ENCODE measurements at places on chromosomes 1 and 21.

DNA sequence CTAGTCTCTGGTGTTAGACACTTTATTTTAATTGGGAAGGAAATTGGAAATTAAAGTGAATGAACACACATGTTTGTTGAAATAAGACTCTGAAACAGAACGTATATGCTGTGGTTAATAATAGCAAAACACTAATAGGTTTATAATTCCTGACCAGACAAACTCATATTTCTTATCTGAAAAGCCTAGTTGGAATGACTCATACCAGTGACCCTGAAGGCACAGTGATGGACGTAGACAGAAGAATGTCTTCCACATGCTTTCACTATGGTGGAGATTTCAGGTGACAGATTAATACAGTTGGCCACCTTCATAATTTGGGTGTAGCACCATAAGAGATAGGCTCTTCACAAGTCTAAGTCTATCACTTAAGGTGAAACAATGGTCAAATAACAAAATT lies 83.0 kb upstream of the COL11A1 start:
- no peak for DNase-seq

- peak; percentile 16 for DNase-seq
Observed at GRCh38 chr1:15100121-15100879, 53.2 kb upstream of the TMEM51 start.

- no peak for DNase-seq
Observed at GRCh38 chr1:48236716-48237470, 14.4 kb downstream of the SLC5A9 start.

GRCh38 chr1:2049718-2050431 lies at the start of gene PRKCZ:
Gene PRKCZ, plus strand, starts transcription at chr1:2050411. Its CDS starts 220 bp downstream, at chr1:2050631.
- peak; percentile 94 for DNase-seq

GRCh38 chr1:240652961-240653409 lies 41.0 kb upstream of the GREM2 start:
- no peak for DNase-seq

DNA sequence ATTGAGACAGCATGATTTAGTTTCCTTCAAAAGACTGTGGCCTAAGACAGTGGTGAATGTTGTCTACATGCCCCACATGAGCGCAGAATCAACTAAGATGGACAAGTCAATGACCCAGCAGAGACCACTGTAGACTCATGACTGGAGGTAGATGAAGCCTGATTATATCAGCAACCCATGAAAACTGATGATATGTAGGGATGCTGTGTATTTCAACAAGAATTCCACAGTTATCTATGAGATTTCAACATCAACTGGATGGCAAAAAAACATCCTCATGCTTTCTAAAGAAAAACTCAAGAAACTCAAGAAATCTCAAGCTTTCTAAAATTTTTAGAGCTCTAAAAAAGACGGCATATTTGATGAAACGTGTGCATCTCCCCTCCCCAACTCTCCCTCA lies 413.9 kb upstream of the LYPLAL1 start:
- no peak for DNase-seq

DNA sequence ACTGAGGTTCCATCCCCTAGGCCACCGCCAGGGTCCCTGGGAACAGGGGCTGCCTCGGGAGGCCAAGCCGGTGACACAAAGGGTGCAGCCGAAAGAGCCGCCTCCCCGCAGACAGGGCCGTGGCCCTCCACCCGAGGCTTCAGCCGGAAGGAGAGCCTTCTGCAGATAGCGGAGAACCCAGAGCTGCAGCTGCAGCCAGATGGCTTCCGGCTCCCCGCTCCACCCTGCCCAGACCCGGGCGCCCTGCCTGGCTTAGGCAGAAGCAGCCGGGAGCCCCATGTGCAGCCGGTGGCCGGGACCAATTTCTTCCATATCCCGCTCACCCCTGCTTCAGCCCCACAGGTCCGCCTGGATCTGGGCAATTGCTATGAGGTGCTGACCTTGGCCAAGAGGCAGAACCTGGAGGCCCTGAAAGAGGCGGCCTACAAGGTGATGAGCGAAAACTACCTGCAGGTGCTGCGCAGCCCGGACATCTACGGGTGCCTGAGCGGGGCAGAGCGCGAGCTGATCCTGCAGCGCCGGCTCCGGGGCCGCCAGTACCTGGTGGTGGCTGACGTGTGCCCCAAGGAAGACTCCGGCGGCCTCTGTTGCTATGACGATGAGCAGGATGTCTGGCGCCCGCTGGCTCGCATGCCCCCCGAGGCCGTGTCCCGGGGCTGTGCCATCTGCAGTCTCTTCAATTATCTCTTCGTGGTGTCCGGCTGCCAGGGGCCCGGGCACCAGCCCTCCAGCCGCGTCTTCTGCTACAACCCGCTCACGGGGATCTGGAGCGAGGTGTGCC lies 1.4 kb downstream of the KLHDC7A start:
- DNase-seq = no peak

DNA sequence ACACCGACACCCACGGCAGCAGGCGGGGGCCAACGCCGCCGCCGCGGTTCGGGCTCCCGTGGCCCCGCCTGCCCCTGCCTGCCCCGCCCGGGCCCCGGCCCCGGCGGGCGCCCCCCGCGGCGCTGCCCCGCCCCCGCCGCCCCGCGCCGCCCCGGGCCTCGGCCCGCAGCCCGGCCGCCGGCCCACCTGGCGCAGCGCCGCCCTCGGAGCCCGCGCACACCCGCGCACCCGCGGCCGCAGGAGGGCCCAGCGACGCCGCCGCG lies at the start of gene WNT3A:
Gene WNT3A (plus strand): TSS at position 213 of the 263 bp plus-strand sequence. CDS start 131 bp downstream, outside the sequence.
- no peak for DNase-seq

DNA sequence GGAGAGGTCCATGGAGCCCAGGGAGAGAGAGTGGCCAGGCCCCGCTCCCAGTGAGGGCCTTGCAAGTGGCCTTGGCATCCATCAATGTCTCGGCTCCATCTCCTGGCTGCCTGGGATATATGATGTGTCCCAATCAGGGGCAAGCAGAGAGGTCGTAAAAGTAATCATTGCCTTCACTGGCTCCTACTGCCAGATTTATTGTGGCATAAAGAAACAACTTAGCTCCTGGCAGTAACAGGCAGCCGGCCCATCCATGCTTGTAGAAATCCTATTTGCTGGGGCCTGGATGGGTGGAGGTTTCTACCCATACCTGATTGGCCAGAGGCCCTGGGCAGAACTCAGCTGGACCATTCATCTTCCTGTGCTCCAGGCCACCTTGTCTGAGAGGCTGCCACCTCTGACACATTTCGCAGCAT lies 272.6 kb downstream of the MATN1 start:
- no peak for DNase-seq

DNA sequence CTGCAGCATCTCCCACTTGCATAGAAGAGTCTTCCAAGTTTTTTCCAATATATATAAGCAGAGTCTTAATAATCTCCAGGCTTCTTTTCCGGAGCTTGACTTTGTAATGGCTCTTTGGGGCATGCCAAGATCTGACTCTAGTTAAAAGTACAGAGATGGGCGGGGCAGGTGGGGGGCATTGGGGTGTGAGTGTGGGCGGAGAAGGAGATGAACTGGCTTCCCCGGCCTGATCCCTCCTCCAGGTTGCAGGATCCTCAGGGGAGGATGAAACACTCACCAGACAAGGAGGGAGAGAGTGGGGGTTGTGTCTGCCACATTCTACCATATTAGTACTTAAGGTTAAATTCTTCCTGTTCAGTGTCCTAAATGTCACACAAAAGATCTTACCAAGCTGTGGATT lies 23.0 kb downstream of the S100A10 start:
- DNase-seq = no peak

DNA sequence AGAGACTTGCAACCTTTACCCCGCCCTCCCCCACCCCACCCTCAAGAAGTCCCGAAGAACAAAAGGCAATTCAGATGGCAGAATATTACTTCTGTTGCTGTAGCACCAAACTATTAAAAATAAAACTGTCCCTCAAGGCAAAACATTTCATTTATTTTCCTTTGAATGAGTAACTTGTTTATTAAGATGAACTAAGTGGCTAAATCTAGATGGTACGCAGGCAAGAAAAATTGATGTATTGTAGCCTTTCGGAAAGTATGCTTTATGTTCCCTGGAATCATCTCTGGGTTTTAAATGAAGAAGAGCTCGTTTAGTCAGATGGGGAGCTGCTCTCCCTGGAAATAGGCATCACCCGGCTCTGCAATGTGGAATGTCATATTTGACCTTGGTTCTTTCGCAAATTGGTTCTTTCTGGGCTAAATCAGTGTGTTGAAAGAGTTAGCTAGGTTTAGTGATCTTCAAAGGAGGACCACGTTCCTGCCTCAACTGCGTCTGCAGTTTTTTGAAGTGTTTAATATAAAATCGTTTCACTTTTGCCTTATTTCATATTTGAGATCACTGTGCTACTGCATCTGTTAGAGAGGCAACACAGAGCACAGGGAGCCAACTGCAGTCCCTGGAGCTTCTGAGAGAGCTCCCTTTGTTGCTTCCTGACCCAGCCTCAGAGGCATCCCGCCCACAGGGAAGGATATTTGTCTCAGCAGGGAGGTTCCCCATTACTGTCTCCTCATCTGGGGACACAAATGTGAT lies 61.8 kb downstream of the KIF26B start:
- DNase-seq = no peak

- DNase-seq = no peak
Observed at GRCh38 chr1:198495631-198496030, 44.8 kb downstream of the ATP6V1G3 start.

- DNase-seq = no peak
Observed at GRCh38 chr21:20627594-20627993, 370.6 kb upstream of the NCAM2 start.

GRCh38 chr1:16115468-16115983 lies 40.3 kb downstream of the EPHA2 start:
- no peak for DNase-seq

DNA sequence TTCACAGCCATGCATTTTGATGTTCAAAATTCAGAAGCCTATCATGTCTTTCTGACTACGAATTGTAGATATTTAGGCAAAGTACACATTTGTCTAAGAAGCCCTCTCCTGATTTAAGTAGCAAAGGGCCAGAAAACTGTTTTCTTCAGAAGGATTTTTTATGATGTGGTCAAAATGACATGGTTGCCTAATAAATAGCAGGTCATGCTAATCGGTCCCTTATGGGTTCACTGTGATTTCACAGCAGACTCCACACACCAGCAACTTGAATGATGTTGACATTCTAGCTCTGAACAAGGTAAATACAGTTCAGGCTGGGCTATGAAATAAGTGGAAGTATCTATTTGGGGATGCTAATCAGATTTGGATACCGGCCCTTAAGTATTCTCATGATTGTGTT lies 178.7 kb upstream of the DPYD start:
- no peak for DNase-seq

DNA sequence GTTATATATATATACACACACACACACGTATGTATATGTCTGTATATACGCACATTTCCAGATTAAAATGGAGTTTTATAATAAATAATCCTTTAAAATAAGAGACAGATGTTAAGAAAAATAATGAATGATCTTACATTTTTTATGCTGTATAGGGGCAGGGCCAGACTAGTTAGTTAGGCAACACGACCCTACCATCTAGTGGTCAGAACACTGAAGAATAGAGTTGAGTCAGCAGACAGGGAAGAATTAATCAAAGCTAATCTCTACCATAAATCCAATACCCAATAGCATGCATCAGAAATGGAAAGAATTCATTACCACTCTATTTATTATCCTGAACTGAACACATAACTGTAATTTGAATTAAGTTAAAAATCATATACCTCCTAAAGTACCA lies 156.7 kb downstream of the BRINP3 start:
- DNase-seq = no peak

GRCh38 chr1:56676571-56677035 lies 31.5 kb downstream of the PRKAA2 start:
- DNase-seq = no peak

- no peak for DNase-seq
Observed at GRCh38 chr1:89457046-89457445, 67.6 kb upstream of the LRRC8B start.

- DNase-seq = no peak
Observed at GRCh38 chr1:228807904-228808605, 72.8 kb downstream of the RHOU start.

DNA sequence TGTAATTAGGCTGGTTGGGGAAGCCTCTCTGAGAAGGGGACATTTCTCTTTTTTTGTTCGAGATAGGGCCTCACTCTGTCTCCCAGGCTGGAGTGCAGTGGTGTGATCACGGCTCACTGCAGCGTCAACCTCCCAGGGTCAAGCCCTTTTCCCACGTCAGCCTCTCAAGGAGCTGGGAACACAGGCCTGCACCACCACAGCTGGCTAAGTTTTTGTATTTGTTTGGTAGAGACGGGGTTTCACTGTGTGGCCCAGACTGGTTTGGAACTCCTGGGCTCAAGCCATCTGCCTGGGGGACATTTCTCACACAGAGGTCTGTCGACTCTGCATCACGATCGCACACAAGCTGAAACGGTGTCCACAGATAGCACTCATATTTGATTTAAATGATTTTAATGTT lies 39.7 kb downstream of the HUNK start:
- DNase-seq = no peak

GRCh38 chr1:244019982-244020485 lies 31.0 kb upstream of the ZBTB18 start:
- no peak for DNase-seq

DNA sequence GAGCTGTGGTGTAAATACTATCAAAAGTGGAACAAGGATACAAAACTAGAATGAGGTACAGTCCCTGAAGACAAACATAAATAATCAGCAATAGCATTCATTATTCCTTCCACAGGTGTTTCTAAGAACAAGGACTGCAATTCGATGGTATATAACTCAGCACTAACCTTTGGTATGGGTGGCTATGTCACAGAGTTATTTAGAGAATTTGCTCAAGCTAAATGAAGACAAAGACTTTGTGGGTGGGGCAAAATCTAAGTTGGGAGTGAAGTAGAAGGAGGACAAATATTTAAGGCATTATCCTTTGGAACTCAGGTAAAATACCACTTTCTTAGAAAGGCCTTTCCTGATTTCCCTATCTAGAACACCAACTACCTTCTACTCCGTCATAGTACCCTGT lies 51.5 kb upstream of the CNN3 start:
- DNase-seq = no peak

GRCh38 chr1:110309767-110310166 lies 29.4 kb upstream of the RBM15 start:
- DNase-seq = no peak

GRCh38 chr21:37226041-37226920 lies 40.9 kb downstream of the VPS26C start:
- no peak for DNase-seq

- DNase-seq = no peak
Observed at GRCh38 chr1:43779266-43779665, 71.9 kb downstream of the ST3GAL3 start.

- DNase-seq = no peak
Observed at GRCh38 chr21:34625030-34625593, 10.2 kb upstream of the RCAN1 start.

DNA sequence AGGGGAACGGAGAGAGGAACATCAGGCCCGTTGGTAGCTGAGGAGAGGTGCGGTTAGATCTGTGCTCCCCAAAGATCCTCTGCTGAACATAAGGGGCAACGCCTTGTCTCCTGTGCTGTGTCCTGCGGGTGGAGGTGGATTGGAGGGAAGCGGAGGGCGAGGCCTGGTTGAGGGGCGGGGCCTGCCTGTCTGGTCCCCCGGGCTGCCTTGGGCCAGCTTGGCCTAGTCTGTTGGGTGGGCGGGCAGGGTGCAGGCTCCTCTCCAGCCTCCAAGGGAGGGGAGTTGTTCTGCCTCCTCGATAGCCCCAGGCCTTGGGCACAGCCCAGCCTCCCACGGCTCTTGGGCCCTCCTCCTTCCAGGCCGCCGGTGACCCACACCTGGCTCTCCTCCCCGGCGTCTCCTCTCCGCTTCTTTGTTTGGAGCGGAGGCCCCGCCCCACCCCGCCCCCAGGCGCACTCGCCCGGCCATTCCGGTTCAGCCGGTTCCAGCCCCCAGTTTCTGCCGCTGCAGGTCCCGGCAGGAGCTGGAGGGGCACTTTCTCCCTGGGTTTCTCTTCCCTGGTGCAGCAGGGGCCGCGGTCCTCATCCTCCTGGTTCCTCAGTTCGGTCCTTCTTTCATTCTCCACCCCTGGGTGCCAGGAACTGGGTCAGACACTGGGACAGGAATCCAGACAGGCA lies 19.4 kb downstream of the PTPRF start:
- DNase-seq = no peak

Measured in NCI-H1930 (cell line).